HFFc6 (cell line): ENCODE measurements at places on chromosomes 12 and 14. TPM values are rescaled to one million over a fixed set of nuclear protein-coding genes. Genes with fewer than 3 reads are reported as not detected.

Gene NINJ2
- total RNA-seq = not detected in 3 replicates

Gene TAMALIN
- 0.50 and 1.00 TPM in 2 replicates for total RNA-seq

Gene OAS1
- total RNA-seq = not detected in 3 replicates

Gene CNTN1
- not detected in 3 replicates for total RNA-seq

Gene ACYP1
- 6.4 to 11.4 TPM (median 9.7 TPM) in 3 replicates for total RNA-seq
